ENCODE measurements at places on chromosomes 13 and 19.
A peak's percentile ranks its signal among the peaks of the same experiment; 100 is the strongest.

GRCh38 chr13:98664924-98665637, 87.4 kb downstream of the SLC15A1 start:
- no peak for DNase-seq

GRCh38 chr13:49443357-49443703, 534 bp downstream of the CAB39L start:
- DNase-seq: no peak

DNA sequence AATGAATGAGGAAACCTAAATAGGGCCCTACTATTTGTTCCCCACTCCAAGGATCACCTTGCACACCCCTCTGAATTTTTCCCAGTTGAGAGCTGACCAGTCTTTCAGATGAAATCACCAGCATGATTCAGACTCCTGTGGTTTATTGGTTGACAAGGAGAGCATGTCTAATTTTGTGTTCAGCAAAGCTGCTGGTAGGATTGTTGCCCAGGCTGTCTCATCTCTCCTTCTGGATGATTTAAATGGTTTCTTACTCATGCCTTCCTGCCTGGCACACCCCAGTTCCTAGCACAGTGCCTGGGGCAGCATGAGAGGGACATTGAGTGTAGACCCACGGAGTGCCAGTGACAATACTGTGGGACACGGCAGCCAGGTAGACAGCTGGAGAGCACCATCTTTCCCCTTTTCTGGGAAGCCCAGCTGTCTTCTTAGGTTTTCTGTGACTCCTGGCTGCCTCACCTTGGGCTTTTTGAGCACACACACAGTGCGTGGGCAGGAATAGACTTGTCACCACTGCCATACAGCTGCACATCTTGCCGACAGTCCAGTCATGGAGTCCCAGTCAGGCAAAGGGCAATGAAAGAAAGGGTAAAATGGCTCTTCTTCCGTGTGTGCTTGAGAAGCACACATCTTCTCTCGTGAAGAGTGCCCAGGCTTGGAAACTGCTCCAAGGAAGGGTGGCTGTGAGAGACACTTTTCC, 12.3 kb downstream of the FGF9 start:
- no peak for DNase-seq

- DNase-seq: peak; percentile 62
These were observed 194.0 kb upstream of the NBEA start for GRCh38 chr13:34748073-34748472.

- peak; percentile 67 for DNase-seq
These were observed at the start of gene FAM124A for GRCh38 chr13:51222037-51222685. FAM124A (plus strand) TSS chr13:51222398; CDS start chr13:51222502, 104 bp downstream.

- DNase-seq: no peak
These were observed 93.9 kb downstream of the UBL3 start for GRCh38 chr13:29756506-29756905.

DNA sequence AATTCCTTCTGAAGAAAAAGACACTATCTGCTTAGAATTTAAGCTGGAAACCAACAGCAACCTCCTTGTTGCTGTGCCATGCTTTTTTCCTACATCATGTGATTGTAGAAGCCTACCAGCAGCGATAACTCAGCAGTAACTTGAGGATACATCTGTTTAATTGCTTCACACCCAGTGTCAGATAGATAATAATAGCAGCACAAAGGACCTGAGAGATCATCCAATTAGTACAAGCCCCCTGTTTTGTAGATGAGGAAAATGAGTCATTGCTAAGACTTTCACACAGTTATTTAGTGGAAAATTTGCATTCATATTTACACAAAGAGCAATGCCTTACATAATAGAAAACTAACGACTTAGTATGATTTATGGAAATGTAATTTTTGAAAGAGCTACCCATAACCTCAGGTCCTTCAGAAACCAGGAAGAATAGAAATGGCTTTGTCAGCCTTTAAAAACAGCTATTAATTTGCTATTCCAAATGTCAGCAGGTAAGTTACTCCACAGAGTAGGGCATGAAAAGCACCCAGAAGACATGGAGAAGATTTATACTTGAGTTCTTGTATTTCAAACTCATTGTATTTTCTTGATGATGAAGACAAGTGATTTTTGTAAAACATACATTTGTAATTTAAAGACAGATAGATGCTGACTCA, 93.7 kb upstream of the SGCG start:
- DNase-seq: no peak

DNA sequence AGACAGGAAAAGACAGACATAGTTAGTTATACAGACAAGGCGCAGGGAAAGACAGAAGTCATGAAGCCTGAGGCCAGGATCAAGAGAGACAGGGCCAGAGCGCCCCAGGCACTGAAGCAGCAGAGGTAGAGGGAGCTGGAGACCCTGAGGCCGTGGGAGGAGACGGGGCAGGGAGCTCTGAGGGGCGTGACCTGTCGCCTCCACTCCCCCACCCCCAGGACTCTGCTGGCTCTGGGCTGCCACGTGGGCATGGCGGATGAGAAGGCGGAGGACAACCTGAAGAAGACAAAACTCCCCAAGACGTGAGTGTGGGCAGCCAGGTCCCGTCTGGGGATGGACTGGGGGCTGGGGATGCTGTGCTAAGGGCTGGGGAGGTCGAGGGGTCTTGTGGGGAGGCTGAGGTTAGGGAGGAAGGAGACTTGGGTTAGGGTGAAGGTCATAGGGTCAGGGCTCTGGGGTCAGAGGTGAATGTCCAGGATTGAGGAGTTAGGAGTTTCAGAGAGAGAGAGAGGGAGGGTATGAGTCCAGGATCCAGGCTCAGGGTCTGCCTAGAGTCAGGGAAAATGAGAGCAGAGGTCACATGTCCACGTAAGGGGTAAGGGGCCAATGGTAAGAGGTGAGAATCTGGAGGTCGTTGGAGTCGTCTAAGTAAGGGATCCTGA, 31.1 kb downstream of the RYR1 start:
- no peak for DNase-seq

- no peak for DNase-seq
These were observed 68.2 kb downstream of the RASL11A start for GRCh38 chr13:27338816-27339215.

GRCh38 chr13:28455580-28456194, 39.2 kb downstream of the FLT1 start:
- DNase-seq: no peak

GRCh38 chr13:28411831-28412353, 83.0 kb downstream of the FLT1 start:
- no peak for DNase-seq

GRCh38 chr19:46601318-46602224, at the start of gene CALM3:
CALM3 (plus strand) TSS chr19:46601330; CDS start chr19:46601435, 105 bp downstream.
- DNase-seq: no peak

- no peak for DNase-seq
These were observed 21.0 kb downstream of the ZNF114 start for GRCh38 chr19:48290771-48291488.

DNA sequence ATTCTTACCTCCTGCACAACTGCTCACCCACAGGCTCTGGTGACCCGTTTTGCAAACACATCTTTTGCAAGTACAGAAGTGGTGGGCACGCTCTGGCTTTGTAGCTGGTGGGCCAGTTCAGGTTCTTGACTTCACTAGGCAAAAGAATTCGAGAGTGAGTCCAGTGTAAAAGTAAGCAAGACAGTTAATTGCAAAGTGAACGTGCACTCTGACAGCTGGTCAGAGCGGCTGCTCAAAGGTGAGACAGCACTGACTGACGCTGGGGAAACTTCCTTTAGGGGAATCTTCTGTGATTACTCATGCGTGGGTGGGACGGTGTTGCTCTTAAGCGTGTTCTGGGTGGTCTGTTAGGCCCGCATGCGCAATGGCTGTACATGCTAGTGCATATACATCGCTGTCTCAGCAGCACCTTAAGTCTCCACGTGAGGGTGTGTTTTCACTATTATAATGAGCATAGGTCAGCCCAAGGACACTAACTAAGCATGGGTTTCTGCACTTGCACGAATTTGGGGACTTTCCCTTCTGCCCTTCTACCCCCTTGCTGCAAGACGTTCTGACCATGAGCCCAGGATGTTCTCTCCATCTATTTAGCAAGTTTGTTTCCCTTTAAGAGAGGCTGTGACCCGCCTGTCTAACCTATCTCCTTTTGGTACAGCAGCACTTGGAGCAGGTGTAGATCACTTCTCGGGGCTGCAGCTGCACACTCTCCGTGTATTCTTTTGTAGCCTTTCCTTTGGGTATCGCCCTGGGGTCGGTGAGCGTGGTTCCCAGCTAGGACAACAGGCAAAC, 30.2 kb upstream of the CD33 start:
- DNase-seq: no peak

DNA sequence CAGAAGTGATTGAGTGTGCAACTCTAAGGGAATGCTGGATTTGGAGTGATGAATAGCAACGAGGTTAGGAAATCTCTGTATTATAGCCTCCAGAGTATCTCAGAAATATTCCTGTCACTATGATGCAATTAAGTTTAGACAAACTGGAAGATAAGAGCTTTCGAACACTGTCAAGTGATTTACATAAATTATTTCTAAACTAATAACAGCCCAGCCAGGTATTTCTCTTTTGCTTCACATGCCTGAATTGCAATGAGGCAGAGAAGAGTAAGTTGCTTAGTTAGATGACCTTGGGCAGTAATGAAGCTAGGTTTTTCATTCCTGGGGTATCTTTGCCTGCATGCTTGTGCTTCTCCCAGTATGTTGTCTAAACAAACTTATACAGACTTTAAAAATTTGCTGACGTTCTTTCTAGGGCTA, 134.5 kb downstream of the LMO7 start:
- no peak for DNase-seq

DNA sequence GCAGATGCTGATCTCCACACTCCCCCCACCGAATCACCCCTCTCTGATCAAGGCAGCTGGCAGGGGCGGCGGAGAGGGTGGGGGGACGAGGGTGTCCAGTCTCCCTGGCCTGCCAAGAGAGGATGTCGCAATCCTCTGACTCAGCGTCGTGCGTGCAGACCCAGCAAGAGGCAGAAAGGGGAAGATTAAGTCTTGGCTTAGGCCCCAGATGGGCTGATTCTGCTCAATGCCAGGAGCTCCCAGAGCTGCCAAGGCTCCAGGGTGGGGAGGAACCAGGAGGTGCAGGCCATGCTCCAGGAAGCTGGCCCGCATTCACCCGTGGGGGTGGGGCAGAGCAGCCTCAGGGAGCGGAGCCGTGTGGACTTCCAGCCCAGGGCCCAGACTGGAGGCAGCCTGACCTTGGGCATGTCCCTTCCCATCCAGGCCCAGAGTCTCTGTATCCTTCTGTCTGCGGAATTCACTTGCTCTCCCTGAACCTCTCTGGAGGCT, 6.6 kb upstream of the BCL3 start:
- peak; percentile 99 for DNase-seq

DNA sequence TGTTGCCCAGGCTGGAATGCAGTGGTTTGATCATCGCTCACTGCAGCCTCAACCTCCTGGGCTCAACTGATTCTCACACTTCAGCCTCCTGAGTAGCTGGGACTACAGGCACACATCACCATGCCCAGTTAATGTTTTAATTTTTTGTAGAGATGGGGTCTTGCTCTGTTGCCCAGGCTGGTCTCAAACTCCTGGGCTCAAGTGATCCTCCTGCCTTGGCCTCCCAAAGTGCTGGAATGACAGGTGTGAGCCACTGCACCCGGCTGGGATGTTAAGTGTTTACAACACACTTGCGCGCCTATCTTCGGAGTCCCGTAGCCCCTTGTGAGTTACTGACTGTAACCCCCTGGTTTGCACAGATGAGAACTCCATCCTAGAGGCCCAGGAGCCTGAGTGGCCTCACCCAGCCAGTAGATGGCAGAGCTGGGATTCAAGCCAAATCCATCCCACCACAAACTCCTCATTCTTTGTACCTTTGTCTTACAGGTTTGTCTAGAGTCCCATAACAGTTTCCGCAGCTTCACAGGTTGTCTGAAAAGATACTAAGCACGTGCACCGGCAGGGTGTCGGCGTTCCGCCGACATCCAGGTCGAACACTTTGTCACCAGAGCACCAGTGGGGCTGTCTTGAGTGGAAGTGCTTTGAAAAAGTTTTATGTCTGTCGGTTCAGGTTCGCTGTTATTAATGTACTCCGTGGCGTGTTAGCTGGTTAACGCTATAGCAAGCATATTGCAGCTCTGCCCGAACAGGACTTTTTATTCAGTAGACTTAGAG, 14.7 kb downstream of the MAG start:
- no peak for DNase-seq

GRCh38 chr13:28356561-28357021, 138.3 kb downstream of the FLT1 start:
- DNase-seq: no peak

DNA sequence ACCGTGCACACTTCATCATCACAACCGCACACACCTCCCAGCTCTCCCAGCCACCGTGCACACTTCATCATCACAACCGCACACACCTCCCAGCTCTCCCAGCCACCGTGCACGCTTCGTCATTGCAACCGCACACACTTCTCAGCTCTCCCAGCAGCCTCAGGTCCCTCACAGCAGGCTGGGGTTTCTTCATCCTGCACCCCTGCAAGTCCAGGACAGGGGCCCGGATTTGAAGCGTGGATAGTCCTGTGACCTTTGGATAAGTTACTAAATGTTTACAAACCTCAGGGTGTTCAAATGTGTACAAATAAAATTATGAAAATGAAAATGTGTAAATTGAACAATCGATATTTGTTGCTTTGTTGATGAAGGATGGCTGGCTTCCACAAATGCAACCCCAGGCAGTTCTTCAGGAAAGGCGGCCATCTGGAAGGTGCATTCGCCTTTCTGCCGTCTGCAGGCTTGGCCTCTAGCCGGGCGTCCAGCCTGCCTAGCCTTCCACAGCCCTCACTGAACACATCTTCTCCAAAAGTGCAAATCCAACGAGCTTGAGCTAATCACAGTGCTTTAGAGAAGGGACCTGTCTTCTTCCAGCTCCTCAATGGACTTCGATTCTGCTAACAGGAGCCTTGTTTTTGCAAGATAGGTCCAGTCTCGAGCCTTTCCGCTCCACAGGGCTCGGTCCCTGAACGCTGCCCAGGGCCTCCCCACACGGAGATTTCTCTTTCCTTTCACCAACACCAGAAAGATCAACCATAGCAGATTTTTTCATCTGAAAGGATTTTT, 74.2 kb downstream of the SPACA7 start:
- DNase-seq: no peak

Data from ascending aorta (tissue), 2 donors.